Activated T-cell treated with anti-CD3 and anti-CD28 coated beads, Interleukin-2, amount 50 U/mL, for 1 hour (primary cell): ENCODE measurements at places on chromosomes 4 and X.

- DNase-seq, result no peak
Observed at GRCh38 chrX:120742946-120743665, 113.3 kb upstream of the C1GALT1C1 start.

GRCh38 chr4:144646523-144647094, 653 bp downstream of the HHIP start:
- DNase-seq, result no peak

DNA sequence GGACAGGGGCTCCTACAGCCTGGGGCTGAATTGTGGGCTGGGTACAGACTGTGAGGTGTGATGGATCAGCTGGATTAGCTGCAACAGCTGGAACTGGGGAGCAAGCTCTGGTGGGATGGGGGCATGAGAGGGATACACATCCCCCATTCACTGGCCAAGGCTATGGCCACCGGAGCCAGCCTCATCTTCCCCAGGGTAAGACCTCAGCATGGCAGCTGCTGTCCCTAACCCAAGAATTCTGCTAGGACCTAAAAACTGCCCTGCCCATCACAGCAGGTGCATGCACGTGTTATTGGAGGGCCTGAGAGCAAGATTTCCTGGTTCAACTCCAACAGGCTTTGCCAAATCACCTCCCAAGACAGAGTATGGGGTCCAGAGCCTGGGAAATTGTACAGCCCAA, 258.6 kb upstream of the AGTR2 start:
- no peak for DNase-seq

DNA sequence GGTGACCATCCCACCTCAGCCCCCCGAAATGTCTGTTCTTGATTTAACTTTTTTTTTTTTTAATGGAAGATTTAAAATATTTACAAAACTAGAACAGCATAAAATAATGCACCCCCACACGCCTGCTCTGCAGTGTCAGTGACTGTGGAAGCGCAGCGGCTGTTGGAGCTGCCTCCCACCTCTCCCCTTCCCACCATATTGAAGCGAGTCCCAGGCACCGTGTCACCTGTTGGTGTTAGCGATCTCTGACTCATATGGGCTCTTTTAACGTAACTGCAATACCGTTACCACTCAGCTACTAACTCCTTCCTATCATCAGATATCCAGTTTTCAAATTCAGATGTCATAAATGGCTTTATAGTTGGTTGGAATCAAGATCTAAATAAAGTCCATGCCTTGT, 17.1 kb upstream of the TADA2B start:
- no peak for DNase-seq

DNA sequence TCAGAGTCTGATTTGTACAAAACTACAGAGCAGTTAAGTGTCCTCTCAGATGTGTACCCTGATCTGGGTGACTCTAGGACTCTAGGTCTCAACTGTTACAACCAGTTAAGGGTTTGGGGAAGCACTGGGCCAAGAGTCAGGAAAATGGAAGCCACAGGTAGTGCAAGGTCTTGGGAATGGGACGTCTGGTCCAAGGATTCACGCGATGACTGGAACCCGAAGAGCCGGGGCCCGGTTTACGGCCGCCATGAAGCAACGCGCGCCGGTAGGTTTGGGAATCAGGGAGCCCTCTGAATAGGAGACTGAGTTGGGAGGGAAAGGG, 321 bp upstream of the HPRT1 start:
- no peak for DNase-seq

GRCh38 chr4:152109531-152110509, 349.0 kb upstream of the GATB start:
- no peak for DNase-seq

GRCh38 chr4:28010577-28011240, 1150.1 kb downstream of the STIM2 start:
- no peak for DNase-seq

DNA sequence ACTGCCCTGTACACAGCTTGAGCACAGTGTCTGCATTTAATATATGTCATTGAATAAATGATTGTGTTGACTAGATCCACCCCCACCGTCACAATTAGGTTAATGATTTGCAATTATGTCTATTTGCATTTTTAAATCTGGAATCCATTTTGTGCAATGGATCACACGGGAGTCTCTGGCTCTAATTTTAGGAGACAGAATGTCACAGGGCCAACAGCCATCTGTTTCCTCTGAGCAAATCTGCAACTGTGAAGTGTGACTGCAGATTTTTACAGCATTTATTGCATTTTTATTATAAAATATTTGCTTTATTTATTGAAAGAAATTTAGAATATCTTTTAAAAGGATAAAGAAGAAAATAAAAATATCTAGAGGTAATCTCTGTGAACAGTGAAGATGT, 316.8 kb downstream of the HS3ST1 start:
- DNase-seq, result no peak

GRCh38 chrX:70253377-70254062, 6.5 kb downstream of the P2RY4 start:
- DNase-seq, result no peak

GRCh38 chr4:7621252-7622035, 186.7 kb upstream of the PSAPL1 start:
- DNase-seq, result no peak

GRCh38 chrX:108186811-108187210, 95.2 kb downstream of the ATG4A start:
- no peak for DNase-seq

DNA sequence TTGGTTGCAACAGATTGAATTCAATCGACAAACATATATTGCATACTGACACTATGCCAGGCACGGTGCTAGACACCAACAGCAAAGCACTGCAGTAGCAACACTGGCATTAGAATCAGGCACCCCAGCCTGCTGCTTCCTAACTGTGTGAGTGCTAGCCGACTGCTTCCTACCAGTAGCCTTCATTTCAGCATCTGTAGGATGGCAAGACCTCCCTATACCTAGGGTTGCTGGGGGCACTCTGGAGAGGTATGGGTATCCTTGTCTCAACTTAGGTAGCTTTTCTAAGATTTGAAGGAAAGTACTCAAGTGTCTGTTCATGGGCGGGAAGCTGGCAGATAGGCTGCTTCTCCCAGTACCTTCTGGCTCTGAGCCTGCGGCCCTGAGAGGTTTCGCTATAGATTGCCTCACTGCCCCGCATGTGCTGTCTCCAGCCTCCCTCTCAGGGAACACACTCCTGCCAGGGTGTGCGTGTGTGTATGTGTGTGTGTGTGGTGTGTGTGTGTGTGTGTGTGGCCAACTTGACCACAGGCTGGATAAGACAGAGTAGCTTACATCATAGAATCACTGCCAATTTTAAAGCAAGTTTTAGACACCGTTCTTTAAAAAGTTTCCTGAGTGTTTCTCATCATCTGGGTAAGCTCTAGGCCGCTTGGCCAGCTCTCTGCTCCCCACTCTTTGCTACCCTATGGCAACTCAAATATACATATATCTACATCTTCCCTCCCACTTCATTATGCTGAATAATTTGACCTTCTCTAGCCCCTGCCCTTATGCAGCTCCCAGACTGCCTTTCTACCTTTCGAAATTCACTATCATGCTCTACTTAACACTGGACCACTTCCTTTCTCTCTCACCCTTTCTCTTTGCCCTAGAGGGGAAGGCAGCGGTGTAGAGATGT, 97.0 kb upstream of the PJA1 start:
- no peak for DNase-seq

DNA sequence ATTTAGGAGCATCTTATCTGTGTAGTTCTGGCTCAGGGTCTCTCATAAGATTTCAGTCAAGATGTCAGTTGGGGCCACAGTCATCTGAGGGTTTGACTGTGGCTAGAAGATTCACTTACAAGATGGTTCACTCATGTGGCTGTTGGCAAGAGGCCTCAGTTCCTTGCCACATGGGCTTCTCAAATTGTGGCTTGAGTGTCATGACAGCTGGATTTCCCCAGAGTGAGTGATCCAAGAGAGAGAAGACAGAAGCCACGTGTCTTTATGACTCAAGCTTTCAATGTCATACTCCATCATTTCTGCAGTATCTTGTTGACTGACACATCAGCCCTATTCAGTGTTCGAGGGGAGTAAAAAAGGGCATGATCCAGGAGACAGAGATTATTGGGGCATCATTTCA, 131.3 kb upstream of the AP1S2 start:
- DNase-seq, result no peak

DNA sequence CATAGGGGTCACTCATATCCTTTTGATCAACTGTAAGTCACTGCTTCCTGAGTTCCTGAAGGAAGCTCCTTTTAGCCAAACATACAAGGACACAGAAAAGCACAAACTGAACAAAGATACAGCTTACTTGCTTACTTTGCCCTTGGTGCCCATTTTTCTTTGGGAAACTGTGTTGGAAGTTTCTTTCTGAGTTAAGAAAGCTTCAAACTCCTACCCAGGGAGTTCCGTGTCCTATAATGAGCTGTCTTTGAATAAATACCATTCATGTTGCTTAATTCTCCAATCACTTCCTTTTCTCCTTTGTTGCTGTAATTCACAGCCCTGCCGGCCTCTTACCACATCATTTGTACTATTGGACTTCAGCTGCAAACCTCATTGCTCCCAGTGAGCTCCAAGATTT, at the start of gene ADH4:
Gene ADH4 (minus strand): TSS at position 228 of the 400 bp plus-strand sequence. CDS start 75 bp downstream, at position 153.
- DNase-seq, result no peak

GRCh38 chrX:70970482-70970995, 39.6 kb upstream of the SLC7A3 start:
- DNase-seq, result no peak

GRCh38 chr4:123783921-123784320, 387.3 kb downstream of the SPRY1 start:
- no peak for DNase-seq

DNA sequence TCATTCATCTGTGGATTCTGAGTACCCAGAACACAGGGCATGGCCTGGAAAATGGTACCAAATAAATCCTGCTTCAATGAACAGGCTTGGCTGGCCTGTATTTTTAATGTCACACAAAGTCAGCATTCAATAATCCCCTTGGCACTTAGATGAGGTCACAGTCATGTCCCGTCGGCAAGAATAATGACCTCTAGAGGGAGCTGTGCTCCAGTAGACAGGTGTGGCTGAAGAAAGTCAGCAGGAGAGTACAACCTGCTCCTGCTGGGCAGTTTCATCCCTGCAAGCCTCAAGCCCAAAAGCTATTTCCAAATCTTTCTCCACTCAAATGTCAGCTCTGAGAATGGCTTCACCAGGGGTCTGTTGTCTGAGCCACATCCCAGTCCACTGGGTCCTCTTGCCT, 404.0 kb upstream of the F9 start:
- DNase-seq, result no peak

DNA sequence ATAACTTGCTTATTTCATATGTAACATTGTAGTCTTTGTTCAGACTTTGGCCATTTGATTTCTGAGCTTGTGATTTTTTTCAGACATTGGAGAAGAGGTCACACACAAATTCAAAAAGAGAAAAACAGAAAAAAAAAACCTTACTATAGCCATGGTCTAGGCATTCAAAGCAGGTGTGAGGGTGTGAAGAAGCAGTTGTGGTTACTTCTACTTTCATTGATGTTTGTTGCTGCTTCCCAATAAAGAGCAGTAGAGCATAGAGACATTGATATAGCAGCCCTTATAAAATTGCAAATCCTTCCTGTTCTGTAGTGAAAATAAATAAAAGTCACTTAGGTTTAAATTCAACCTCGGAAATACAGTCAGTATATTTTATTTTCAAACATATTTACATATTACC, 671.6 kb downstream of the GRXCR1 start:
- no peak for DNase-seq

DNA sequence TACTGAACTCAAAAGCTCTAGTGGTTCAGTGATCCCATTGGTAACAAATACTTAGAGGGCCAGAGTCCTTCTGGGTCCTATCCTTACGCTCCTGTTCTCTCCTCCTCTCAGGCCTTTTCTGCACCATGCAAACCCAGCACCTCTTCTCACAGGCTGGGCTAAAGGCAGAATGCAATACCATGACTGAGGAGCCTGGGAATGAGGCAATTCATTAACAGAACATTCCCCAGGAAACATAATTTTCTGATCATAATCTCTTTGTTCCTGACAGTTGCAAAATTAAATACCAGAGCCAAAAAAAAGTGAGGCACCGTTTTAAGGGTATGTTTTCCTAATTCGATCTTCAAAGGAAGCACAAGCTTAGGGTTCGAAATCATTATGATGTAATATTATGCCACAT, 9.0 kb downstream of the SORBS2 start:
- no peak for DNase-seq

- DNase-seq, result no peak
Observed at GRCh38 chr4:84150177-84150576, 348.9 kb downstream of the NKX6-1 start.

DNA sequence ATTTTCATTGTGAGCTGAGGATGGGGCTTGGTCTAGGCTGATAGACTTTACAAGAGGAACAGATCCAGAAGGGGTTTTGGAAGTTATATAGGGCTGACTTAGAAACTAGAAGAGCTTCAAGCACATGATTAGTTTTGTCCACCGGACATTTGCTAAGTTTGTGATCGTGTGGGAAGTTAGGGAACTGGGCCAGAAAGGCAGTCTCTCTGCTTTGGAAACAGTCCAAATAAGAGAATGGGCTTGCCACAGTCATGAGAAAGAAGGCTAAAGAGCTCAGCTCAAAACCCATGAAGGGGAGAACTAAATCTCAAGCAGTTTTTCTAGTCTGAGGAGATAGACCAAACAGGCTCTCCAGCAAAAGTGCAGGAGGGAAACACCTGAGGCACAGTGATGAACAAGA, 67.8 kb downstream of the ZNF674 start:
- DNase-seq, result no peak

DNA sequence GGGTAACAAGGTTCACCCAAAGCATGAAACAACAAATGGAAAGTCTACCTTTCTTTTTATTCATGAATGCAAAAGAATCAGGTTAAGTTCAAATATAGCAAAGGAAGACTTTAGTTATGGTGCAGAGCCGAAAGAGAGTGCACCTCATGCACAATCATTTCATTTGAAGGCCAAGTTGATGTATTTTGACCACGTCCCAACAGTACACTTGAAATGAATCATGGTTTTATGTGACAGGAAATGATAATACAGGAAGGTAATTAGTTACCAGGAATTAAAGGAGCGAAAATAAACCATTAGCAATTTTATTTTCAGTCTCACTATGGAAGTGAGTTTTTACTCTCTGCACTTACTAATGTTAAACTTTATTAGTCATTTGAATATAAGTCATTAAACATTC, 281.2 kb upstream of the DIAPH2 start:
- DNase-seq, result no peak

DNA sequence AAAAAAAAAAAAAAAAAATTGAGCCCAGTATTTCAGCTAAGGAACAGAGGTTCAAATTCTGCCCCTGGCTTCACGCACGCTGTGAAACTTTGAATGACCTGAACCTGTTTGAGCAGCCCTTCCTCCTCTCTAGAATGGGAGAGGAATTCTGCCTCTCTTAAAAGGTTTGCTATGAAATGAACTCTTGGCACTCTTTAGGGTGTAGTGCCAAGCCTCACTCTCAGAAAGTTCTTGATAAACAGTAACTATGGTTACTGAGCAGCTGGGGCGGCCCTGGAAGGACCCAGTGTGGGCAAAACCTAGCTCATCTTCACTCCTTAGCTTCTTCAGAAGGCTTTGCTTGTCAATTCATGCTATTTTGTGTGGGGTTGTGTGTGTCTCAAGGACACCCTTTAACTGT, 73.7 kb downstream of the GEMIN8 start:
- DNase-seq, result no peak

DNA sequence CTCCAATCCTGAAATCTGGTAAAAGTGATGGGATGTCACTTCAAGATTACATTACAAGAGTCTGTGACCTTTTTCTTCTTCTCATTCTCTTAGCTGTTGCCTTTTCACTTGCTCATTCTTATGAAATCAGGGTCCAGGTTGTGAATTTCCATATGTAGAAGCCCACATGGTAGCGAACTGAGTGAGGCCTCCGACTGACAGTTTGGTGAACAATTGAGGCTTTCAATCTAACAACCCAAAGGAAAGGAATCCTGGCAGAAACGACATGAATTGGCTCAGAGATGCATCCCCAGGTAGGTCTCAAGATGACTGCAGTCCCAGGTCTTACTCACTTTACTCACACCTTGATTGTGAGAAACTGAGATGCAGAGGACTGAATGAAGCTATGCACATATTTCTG, 203.4 kb upstream of the FAT4 start:
- DNase-seq, result no peak
